Fibroblast of skin of left biceps (primary cell): ENCODE measurements at places on chromosomes 5 and 9.

DNA sequence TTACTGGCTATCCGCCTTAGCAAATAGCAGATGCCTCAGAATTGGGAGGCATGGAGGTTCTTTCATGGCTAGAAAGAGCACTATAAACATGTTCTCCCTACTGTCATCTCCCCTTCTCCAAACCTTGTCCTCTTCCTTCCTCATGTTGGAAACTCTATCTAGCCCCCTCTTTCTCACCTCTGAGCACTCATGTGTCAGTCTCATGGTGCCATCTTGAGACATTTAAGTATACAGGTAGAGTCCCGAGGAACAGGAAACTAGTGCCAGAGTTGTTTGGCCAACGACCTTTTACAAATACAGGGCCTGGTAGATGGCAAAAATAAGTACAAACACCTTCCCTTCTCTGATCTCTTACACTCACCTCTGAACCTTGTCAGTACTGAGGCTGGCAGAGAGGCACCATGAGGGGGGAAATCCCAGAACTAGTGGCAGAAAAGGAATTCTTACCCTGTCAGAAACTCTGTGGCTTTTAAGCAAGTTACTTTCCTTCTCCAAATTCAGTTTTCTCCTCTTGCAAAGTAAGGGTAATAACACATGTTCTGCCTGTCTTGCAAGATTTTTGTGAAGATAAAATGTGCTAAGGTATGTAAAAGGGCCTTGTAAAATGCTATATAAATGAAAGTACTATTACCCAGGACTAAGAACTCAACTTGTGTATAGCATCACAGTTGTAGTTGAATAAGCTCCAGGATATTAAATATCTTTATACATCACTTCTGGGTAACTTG is 94.1 kb upstream of the SNX2 start:
- DNase-seq: no peak

DNA sequence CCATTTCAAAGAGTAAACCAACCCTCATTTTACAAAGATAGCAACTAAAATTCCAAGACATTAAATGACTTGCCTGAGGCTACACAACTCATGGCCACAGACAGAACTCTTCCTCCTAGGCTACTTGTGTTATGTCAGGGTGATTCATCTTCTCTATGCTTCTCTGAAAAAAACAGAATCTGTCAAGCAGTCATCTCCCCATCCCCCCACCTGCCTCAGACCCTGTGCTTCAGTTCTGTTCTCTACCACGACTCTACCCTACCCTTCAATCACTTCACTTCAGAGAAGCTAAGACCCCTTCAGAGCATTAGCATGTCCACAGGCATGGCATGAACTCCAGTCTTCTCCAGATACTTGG is 277.7 kb upstream of the PTGER4 start:
- no peak for DNase-seq

DNA sequence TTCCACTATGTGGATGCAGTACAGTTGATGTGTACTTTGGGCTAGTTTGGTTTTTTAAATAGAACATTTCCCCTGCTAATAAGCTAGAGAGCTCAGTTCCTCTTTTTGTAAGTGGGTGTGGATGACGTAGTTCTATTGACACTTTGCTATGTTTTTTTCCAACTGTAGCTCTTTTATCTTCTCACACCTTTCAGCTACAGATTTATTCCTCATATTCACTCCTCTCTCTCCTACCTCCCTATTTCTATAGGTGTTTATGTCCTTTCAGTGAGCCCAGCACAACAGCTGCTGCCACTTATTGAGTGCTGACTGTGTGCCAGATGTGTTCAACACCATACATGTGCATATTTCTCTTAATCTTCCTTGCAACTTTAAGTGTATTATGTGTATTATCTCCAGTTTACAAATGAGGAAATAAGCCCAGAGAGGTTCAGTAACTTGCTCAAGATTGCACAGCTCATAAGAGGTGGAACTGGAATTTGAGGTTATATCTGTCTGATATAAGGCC is 215.7 kb downstream of the SEMA6A start:
- no peak for DNase-seq

GRCh38 chr5:68450245-68450852 is 234.8 kb downstream of the PIK3R1 start:
- no peak for DNase-seq

DNA sequence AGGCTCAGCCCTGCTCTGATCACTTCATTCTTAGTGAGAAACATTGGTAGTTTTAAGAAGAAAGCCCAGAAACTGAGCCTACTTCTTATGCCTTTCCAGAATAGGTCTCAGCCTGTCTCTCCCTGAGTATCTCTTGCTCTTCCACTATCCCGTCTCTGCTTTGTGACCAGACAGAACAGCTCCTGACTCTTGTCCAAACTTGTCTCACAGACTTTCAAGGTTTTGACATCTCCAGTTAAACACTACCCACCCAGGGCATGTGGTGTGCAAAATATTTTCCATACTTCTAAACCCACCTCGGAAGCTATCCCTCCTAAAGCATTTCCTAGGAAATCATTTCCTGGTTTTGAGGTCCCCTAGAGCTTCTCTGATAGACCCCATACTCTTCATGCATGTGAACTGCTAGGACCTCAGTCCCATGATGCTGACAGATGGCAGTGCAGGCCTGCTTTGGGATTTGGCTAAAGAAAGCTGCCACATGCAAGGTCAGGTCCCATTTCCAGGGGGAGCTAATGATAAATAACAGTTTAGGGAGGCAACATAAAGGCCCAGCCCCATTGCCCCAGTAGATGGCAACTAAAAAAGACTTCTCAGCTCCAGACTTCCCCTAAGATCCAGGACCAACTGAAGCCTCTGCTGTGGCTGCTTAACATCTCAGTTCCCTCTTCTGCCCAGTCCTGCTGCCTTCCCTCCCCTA is 211.5 kb downstream of the MED10 start:
- DNase-seq: no peak

DNA sequence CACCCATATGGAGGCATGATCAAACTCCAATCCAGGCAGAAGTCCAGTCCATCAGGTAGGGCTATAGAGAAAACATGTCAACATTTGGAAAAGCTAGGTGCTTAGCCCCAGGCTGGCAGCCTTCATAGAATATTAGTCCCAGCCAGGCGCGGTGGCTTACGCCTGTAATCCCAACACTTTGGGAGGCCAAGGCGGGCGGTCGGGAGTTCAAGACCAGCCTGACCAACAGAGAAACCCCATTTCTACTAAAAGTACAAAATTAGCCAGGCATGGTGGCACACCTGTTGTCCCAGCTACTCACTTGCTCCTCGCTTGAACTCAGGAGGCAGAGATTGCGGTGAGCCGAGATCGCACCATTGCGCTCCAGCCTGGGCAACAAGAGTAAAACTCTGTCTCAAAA is 285.7 kb downstream of the MARCHF11 start:
- DNase-seq: no peak

- no peak for DNase-seq
These were observed 2.3 kb downstream of the ADRB2 start for GRCh38 chr5:148828511-148829247.

GRCh38 chr5:96809921-96810320 is 2.2 kb upstream of the ERAP1 start:
- no peak for DNase-seq

DNA sequence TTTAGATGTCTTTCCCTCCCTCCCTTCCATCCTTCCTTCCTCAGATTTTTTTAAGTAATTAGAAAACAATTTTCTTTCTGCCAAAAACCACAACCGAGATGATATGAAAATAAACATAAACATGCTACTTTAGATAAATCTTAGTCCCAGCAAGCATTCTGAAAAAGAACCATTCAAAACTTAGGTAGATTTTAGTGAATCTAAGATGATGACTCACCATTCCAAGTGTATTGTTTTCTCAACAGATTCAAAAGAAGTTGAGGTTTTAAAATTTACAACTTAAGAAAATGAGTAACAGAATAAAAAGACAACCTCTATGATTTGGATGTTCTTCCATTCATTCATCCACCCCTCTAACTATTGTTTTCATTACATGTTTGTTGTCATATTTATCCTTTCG is 465.1 kb downstream of the PDE4D start:
- no peak for DNase-seq

GRCh38 chr9:84300271-84300670 is 40.3 kb downstream of the SLC28A3 start:
- no peak for DNase-seq

DNA sequence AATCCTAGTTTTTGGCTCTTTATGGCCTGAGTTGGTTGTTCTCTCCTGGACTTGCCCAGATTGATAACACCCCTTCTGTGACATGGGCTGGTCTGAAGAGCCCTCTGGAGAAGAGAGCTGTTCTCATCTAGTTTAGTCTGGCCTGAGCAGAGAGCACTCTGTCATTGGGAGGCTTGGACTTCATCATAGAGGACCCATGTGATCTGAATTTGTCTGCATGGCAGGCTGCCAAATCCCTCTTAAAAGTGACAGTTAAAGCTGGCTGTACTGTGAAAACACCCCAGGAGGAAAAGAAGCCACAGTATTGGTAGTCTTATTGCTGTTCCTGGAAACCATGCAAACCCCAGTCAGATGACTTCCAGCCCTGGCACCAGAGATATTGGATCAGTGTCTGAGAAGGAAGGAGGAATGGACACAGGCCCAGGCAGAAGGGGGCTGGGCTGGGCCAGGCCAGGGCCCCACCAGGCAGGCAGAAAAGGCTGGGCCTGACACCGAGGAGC is 3.7 kb upstream of the WDR31 start:
- DNase-seq: no peak

DNA sequence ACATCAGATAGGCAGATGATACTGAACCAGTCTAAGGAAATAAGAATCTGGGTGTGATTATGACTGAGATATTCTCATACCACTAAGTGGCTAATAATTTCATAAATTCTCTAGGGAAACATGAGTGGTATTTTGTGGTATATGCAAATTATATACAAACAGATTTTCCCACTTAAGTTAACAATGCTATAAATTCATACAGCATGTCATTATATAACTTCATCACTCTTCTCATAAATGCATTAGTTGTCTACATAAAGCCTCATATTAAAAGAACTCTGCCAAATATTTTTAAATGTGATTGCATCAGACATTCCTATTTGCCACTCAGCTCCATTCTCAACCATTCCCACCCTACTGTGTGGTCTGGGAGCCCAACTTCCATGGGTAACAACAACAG is 226.5 kb downstream of the TLE1 start:
- DNase-seq: peak; percentile 66

DNA sequence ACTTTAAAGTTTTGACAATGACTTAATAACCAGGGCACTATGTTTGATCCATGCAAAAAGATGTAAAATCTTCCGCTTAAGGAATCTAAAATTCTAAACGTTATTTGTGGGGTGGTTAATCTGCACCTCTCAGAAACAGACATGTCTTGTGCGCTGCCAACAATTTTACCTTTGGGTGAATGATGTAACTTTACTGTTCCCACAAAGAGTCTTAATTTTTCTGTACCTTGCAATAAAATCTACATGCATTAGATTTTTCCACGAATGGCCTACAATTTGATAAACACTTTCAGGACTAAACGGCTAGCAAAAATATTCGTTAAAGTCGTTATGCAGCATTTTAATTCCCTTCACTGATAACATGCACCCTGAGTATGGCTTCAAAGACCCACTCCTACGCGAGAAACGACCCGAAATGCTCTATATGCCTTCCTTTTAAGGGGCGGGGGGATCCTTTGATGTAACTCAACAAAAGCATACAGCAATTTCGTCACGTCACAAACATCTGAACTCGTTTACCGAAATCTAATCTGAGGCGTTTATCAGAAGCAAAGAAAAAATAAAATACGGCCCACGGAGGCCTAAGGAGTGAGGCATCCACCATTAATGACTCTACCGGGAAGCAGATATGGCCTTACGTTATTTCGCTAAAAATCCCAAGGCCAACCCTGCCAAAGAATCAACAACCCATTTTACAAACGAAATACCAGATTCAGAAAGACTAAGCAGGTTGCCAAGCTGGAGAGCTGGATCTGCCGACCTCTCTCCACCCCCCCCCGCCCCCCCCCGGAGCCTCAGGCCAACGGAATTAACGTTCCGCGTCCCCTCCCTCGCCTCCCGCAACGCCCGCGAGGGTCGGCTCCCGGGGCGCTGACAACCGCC is 621 bp downstream of the AK6 start:
- DNase-seq: peak; percentile 13

DNA sequence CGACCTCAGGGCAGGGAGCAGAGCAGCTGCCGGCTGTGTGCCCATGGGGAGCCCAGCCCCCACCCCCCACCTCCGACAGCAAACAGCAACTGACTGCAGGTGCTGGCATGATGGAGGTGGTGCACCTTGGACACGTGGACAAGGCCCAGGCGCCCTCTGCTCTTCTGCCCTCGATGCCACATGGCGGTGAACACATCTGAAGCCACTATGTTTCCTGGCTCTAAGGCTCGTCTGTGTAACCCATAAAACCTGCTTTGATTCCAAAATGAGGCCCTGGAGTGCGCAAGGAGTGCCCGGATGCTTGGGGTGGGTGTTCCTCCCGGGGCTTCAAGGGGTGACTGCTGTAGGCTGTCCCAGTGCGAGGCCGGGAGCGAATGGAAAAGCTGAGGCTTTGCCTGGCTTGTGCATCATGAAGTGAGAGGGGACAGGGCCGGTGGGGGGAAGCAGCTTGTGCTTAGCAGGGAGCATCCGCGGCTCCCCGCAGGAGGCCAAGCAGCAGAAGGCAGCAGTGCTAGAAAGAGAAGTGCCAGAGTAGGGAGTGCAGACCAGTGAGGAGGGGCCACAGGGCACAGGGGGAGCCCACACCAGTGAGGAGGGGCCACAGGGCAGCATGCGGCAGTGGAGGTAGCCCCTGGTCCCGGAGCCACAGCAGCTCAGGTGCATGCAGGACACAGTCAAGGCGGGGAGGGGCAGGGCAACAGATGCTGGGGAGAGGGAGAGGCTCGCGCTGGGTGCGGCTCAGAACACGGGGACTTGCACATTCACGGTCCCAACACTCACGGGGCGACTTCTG is 30.0 kb downstream of the NKD2 start:
- DNase-seq: no peak

DNA sequence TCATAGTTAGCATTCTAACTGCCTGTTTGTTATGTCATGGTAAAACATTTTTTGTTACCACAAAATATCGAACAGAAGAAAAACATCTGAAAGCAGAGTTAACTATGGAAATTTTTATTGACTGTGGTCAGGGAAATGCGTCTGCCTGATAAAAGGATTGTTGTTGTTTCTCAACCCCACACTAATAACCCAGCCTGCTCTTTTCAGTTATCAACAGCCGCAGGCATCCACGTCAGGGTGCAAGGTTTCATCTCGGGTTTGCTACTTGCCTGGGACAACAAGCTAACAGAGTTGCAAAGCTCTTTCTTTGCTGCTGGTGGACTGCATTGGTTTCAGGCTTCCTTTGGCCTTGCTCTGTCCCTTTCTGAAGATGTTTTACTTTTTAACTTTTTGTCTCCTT is 969.2 kb downstream of the CDH18 start:
- no peak for DNase-seq

GRCh38 chr9:131701789-131702337 is 38.0 kb downstream of the RAPGEF1 start:
- DNase-seq: no peak

DNA sequence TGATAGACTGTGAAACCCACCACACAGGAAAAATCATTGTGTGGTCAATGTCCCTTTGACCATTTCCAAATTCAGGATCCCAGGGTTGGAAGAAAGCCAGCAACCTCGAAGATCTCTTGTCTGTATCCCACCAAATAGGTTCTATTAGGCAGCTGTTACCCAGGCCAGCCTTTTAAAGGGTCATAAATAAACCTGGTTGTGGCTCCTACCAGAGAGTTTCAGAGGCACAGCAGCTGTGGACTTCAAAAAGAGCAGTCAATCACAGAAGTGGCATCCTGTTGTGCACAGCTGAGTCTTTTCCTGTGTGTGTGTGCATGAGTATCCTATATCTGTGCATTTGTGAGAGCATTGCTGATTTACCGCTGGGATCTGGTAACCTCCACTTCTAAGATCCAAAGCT is 23.7 kb upstream of the OR2S2 start:
- no peak for DNase-seq
